ENCODE measurements at places on chromosomes 6 and 20.

- DNase-seq, result no peak
Observed at GRCh38 chr6:142489722-142490610, 188.2 kb downstream of the ADGRG6 start.

- DNase-seq, result no peak
Observed at GRCh38 chr6:156869980-156870398, 92.8 kb downstream of the ARID1B start.

DNA sequence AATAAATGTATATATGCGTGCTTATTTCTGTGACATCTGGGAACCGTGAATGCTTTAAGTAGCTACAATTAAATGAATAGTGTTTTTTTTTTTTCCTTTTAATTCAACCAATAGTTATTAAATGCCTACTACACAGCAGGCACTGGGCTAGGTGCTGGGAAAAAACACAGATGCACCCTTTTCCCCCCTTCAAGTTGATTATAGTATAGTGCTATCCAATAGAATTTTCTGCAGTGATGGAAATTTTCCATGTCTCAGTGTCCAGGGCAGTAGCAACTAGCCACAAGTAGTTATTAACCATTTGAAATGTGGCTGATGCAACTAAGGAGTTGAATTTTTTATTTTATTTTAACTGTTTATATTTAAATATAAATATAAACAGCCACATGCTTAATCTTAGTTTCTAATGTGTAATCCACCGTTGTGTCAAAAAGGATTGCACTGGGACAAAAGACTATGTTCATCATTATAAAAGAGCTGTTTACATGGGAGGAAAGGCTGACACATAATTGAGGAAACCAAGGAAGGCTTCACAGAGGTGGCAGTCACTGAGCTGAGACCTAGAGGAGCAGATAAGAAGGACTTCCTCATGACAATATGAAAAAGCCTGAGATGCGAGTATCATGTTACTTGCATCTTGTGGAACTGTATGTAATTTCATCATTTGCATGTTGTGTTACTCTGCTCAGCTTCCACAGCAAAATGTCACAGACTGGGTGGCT is 261.2 kb upstream of the PLCB4 start:
- DNase-seq, result no peak

DNA sequence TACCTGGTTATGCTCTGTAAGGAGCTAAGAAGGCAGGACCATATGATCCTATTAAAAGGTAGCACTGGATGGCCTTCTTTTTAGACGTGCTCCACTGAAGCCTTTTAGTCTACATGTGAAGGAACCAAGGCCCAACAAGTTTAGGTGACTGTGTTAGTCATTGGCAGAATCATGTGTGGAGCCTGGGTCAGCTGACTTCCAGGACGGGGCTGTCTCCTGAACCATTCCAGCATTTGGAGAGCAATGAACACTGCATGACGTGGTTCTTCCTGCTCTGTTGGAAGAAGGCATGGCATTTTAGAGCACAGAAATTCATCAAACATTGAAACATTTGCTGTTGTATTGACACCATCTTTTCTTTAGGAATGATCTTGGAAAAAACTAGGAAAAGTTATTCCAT is 87.8 kb upstream of the TIAM2 start:
- no peak for DNase-seq

DNA sequence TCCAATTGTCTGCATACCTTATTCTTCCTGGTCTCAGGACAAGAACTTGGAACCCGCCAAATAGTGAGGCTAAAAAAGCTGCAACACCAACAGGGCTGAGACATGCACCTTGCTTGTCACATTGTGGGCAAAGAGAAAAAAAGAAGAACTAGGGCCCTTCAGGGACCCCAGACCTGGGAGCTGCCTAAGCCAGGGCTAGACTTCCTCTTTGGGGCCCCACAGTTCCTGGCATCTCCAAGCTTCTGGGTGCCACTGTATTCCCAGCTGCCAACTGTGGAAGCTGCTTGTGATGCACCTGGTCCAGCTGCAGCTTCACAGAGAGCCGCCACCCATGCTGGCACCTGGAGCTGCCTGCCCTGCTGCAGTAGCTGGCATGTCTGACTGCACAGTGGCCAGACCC is 370.6 kb downstream of the CD83 start:
- no peak for DNase-seq

GRCh38 chr20:10362674-10363073 is 71.3 kb downstream of the MKKS start:
- no peak for DNase-seq

GRCh38 chr6:156651486-156651885 is 125.7 kb upstream of the ARID1B start:
- no peak for DNase-seq

GRCh38 chr20:54716174-54716747 is 240.9 kb downstream of the DOK5 start:
- no peak for DNase-seq

DNA sequence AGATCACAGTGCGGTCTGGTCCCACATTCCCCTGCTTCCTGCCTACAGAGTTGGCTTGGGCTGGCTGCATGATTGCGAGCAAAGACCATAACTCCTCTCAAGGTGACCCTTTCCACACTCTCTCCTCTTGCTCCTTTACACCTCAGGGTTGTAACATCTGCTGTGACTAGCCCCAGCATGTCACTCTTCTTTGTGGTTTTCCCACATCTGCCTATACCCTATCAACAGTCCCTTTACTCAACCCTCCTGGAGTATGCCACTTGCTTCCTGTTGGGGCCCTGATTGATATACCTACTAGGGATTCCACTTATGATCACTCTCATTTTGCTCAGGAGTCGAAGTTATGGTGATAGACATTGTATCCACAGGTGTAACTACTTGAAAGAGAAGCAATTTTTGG is 58.9 kb upstream of the SGK1 start:
- no peak for DNase-seq

DNA sequence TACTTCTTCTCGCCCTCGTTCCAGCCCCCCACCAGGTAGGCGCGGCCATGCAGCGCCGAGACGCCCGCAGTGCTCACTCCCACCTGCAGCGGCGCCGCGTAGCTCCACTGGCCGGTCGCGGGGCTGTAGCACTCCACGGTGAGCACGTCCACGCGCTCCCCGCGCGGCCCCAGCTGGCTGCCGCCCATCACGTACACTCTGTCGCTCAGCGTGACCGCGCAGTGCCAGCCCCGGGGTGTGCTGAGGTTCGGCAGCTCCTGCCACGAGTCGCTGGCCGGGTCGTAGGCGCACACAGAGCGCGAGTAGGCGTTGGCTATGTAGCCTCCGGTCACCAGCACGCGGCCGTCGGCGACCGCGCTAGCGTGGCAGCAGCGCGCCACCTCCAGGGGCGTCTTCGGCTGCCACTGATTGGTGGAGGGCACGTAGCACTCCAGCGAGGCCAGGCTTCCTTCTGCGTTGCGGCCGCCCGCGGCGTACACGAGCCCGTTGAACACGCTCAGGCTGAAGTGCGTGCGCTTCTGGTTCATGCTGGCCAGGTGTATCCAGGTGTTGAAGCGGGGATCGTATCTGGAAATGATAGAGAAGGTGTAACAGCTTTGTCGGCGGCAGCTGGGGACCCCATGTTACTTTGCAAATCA is 13.7 kb downstream of the KLHL31 start:
- peak; percentile 84 for DNase-seq

DNA sequence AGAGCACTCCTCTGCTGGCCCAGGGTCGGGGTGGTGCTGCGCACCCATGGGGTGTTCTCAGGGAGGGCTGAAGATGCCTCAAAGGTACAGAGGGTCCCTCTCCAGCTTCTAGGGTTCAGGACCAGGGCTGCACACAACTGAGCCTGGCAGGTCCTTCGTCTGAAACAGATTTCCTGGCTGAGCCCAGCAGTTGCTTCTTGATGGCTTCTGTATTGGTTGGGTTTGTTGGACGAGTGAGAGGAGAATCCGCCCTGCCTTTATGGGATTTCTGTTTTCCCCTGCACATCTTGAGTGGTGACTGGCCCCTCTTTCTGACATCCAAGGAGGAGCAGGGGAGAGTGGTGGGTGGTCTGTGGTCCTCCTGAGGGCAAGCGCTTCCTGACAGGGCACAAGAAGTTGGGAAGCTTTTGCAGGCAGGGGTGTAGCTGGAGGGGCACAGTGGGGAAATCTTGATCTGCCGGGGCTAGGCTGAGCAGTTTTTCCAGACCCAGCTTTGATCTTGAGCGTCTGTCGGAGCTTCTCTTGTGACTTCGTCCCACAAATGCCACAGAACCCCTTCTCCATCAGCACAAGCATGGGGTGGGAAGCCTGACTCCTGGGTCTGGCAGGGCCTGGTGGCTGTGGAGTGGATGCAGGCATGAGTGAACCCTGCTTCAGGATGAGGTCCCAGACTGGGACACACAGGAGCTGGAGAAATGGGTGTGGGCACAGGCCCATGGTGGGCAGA is 116.5 kb downstream of the SYNDIG1 start:
- no peak for DNase-seq

DNA sequence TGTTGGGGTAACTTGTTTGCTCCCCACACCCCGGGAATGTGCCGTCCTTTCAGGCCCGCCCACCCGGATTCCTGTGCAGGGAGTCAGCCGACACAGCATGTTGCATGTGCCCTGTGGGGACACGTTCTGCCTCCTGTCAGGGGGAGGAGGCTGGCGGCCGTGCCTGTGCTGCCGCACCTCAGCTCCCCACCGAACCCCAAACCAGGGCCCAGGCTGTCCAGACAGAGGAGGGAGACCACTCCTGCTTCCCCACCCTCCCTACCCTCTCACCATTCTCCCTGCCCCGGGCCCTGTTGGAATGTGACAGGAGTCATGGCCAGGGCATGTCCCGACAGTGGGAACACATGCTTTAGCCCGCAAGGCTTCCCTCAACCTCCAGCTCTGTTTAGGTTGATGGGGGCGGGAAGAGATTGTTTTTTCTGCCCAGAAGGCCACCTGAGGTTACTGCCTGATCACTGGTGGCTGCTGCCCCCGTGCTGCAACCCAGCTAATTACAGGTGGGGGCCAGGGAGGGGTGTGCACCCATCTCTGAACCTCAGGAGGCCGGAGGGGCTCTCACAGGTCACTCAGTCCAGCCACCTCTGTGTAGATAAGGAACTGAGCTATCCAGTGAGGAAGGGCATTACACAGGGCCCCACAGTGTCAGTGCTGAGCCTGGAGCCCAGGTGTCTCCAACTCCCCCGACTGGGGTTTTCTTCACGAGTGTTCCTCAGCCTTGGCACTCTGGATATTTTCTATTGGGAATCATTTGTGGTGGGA is 13.6 kb downstream of the LRRC73 start:
- DNase-seq, result peak; percentile 25

- no peak for DNase-seq
Observed at GRCh38 chr20:9214685-9215084, 145.8 kb downstream of the PLCB4 start.

DNA sequence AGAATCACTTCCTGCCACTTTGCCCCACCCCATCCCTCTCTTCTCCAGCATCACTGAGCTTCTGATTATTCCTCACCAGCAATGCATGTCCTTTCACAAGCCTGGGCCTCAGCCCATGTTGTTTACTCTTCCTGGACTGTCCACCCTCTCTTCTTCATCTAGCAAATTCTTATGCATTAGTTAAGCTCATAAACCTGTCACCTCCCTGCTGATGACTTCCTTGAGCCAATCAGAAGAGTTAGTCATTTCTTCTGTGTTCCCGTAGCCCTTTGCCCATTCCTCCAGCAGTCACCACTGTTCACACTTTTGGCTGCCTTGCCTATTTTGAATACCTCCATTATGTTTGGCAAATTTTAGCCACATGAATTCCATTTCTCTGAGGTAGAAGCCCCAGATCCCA is 4.1 kb upstream of the CRYBG1 start:
- DNase-seq, result no peak

- DNase-seq, result no peak
Observed at GRCh38 chr6:108268845-108269244, 8.0 kb upstream of the SNX3 start.

GRCh38 chr6:74597840-74598239 is 608.0 kb downstream of the COL12A1 start:
- DNase-seq, result no peak
